ENCODE measurements at places on chromosomes 1 and 21.

GRCh38 chr1:19925342-19926070, 2.1 kb upstream of the PLA2G2E start:
- no peak for DNase-seq

GRCh38 chr1:222073307-222073995, 331.6 kb upstream of the DUSP10 start:
- DNase-seq: no peak

DNA sequence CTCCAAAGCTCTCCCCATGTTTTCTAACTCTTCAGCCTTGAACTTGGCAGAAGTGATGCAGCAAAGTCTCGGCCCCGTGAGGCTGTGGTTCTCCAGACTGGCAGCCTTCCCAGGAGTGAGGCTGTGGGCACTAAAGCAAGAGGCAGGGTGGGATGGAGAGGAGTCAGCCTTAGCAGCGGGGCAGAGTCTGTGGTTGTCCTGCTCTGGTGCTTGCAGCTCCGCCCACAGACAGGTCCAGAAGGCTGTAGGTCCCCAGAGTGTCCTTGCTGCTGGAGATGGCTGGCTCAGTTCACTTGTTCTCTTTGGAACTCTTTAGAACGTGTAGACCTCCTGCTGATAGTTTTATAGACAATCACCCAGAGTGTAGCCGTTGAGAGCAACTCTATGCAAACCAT, 142.6 kb downstream of the AJAP1 start:
- DNase-seq: no peak

DNA sequence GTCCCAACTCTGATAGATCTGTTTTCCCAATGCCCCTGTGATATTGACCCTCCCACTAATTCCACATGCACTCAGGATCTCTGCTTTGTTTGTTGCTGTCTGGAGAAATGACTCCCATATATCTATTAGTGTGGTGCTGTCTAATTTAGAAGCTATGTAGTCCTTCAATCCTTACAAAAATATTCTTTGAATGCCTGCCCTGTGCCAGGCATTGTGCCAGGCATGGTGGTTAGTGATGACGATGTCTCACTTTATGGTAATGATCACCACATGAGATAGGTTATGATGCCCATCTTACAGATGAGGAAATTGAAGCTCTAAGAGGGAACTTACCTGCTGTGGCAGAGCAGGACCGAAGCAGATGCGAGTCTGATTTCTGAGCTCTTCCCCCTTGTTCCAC, 12.9 kb downstream of the MYOG start:
- no peak for DNase-seq

DNA sequence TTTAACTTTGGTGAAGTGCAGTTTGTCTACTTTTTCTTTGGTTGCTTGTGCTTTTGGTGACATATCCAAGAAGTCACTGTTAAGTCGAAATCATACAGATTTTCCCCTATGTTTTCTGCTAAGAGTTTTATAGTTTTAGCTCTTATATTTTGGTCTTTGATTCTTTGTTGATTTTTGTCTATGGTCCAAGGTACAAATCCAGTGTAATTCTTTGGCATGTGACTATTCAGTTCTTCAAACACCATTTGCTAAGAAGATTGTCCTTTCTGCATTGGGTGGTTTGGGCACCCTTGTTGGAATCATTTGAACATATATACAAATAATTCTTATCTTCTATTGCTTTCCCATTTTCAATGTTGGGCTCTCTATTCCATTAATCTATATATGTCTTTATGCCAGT, 16.2 kb downstream of the HIPK1 start:
- no peak for DNase-seq

GRCh38 chr1:235642943-235643371, 6.6 kb downstream of the GNG4 start:
- no peak for DNase-seq

DNA sequence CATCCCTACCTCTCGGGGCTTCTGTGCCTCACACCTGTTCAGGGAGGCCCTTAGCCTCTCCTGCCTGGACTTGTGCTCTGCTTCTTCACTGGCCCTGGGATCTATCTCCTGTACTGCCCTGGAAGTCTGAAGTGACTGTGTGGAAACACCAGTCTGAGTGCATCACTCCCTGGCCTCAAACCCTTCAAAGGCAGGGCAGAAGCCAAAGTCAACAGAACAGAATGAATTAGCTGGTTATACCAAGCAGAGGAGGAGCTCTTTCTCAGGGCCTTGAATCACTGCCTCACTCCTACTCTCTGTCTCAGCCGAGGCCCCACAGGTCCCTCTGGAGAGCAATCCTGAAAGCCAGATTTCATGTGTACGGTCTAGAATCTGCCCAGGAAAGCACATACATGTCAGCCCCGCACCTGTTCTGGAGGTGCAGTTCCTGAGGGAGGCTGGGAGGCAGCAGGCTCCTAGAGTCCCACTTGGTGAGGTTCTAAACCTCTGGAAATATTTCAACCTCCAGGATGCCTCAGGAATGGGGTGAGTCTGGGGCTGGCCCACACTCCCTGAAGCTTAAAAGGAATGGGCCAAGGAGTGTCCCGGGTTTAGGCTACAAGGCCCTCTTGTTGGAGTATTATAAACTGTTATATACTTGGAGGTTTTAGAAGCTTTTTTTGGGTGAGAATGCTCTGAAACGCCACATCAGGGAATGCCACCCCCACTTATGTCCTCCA, 98.3 kb downstream of the ABCA4 start:
- DNase-seq: no peak

DNA sequence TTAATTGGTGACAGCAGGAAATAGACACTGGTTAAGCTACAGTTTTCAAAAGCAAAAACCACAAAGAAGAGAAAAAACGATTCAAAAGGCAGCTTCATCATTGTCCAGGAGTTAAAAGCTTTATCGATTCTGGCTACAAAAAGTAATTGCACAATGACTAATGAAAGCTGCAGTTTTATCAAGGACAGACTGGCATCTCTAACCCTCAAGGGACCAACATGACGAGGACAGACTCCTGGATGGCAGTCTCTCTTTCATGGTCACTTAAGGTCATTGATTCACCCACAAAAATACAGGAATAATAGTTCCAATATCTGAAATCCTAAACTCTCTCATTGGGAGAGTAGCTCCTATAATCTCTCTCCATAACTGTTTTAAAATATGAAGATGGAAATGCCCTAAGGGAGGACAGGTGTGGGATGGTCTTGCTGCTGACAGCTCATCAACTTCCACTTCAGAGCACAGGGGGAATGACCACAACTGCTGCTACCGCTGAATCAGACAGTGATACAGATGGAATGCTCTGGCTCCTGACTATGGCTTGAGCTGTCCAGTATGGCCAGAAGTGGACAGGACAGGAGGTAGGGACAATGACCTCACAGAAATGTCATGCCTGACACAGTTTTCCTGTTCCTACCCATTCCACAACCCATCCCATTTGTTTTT, 17.4 kb upstream of the CPLANE2 start:
- no peak for DNase-seq

GRCh38 chr1:237012788-237013383, 8.6 kb upstream of the MT1HL1 start:
- DNase-seq: no peak

- DNase-seq: no peak
Observed at GRCh38 chr1:154856544-154856943, 13.5 kb downstream of the KCNN3 start.

DNA sequence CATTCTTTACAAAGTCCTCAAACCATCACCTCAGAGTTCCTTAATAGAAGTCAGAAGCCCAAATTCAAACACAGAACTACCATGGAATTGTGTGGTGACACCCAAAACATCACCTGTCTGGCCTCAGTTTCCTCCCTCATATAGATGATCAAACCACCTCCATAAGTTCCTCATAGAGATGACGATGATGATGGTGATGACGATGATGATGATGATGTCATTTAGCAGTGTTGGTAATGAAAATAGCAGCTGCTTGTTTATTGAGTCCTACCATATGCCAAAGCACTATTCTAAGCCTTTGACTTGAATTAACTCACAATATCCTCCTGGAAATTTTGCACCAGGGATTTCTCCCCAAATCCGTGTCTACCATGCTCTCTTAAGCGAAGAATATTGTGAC, 139.9 kb downstream of the PROX1 start:
- DNase-seq: no peak

DNA sequence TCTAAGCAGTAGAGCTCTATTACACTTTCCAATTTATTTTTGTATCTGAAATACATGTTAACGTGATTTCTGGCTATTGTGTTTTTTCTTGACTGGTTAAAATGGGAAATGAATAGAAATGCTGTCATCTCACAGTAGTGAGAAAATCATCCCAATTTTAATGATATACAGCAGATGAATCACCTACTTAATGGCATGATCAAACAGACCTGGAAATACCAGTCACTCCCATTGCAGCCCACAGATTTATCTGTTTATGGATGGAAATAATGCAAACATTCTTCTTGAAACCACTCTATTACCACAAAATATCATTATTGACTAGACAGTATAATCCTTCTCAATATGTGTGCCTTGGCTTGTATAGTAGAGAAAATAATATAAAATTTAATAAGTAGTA, 497.8 kb upstream of the ADAMTS5 start:
- DNase-seq: no peak

DNA sequence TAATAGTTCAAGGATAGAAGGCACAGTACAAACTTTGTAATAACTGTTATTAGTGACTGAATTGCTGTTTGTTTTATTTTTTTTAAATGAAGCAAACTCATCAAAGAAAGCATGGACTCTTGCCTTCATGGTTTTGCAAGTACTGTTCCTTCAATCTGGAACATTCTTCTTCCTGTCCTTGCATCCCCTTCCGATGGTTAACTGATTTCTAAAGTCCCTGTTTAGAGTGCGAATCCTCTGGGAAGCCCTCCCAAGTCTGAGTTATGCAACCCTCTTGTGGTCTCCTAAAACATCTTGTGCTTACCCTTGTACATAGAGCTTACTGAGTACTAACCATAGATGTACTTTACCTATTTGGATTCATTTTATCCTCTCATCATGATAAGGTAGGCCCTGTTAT, 52.2 kb upstream of the GCLM start:
- no peak for DNase-seq

DNA sequence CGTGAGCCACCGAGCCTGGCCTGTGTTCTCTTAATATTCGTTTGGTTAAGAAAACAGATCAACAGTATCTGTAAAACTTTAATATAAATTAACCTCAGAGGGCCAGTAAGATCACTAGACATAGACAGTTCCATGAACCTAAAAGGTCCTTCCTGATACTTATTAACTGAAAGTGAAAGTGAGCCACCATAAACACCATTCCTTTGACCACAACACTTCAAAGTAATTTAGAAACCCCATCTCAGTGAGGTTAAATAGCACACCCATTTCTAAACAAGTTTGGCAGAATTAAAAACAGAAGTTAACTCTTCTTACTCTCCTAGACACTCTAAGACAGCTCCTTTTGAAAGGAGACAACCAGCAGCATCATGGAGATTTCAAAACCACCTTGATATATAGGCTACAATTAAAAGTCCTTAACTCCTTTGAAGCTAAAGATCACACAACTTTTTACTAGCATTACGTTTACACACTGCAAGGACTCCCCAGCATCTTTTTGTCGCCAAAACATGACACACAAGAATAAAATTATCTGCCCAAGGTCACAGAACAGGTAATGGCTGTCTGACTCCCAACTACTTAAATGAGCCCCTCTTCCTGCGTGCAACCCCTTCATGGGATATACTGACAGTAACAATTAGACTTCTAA, 2.2 kb downstream of the RNF19B start:
- DNase-seq: peak; percentile 81

- no peak for DNase-seq
Observed at GRCh38 chr1:216935901-216936300, 212.7 kb upstream of the ESRRG start.

DNA sequence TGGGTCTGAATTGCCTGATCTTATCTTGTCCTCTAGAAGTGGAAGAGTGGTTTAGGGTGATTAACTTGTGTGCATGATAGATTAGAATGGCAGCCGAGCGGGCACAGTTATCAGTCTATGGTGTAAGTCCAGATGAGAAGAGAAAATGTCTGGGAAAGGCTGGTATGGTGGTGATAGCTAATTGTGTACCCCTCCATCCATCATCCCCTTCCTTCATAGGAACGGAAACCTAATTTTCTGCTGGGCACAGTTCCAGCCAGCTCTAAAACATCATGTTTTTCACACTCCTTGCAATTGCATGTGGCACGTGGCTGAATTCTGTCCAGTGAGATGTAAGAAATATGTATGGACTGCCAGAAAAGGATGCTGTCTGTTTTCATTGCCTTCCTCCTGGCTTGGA, 40.9 kb upstream of the ZP4 start:
- DNase-seq: no peak

DNA sequence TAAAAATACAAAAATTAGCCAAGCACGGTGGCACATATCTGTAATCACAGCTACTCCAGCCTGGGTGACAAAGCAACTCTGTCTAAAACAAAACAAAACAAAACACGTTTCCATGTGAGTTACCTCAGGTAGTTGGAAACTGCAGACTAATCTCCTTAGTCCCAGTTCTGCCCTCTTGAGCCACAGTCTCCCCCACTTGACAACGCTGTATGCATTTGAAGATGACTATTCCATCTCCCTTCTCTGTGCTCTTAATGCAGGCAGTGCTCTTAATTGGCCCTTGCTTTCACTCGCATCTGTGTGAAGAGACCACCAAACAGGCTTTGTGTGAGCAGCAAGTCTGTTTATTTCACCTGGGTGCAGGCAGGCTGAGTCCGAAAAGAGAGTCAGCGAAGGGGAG, 19.6 kb upstream of the DHCR24 start:
- DNase-seq: no peak

DNA sequence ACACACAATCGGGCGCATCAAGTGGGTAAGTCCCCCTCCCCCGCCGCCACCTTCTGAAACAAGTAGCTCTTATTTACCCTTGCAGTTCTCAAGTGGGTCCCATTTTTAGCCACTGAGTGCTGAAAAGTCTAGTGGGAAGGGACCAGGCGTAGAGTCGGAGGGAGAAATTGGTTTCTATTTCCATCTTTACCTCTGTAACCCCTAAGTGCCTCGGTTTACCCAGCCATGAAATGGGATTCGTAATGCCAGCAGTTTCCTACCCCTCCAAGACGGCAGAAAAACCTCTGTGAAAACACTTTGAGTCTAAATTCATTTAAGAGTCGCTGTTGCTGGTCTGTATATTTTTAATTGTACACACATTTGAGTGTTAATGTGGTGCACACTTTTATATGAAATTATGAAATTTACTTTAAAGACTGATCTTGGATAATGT, 928 bp downstream of the TLCD4 start:
- no peak for DNase-seq

DNA sequence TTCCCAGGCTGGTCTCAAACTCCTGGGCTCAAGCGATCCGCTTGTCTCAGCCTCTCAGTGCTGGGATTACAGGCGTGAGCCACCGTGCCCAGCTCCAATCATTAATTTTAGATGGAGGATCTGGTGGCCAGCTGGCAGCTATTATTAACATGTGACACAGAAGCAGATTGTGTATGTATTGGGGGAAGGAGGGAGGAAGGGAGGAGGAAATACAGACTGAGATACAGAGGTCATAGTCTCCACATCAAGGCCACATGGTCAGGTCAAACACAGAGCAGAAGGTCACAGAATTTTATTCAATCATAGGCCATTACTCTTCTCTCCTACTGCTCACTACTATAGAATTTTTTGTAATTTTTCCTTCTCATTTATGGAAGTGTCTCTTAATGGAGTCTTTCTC, 57.9 kb upstream of the ADORA3 start:
- no peak for DNase-seq

- peak; percentile 62 for DNase-seq
Observed at GRCh38 chr1:58620926-58621325, 43.9 kb upstream of the TACSTD2 start.
